ENCODE measurements at places on chromosomes 2 and 18.
A peak's percentile ranks its signal among the peaks of the same experiment; 100 is the strongest.

DNA sequence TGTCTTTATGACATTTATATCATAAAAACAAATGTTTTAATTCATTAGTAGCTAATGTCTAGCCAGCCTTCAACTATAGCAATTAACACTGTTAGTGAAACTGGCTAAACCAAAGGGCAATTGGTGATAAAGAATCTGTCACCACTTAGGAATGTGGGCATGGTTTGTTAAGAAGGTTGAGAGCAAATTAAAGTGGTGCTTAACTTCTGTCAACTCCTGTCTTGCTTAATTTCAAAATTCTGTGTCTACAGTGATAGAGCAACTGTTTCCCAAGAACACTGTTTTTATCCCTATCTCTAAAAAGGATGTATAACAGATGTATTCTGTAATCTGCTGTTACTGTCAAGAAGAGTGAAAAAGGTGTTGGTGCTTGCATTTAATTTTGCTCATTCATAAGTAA, 36.5 kb downstream of the CFAP36 start:
- DNase-seq, result peak; percentile 23

DNA sequence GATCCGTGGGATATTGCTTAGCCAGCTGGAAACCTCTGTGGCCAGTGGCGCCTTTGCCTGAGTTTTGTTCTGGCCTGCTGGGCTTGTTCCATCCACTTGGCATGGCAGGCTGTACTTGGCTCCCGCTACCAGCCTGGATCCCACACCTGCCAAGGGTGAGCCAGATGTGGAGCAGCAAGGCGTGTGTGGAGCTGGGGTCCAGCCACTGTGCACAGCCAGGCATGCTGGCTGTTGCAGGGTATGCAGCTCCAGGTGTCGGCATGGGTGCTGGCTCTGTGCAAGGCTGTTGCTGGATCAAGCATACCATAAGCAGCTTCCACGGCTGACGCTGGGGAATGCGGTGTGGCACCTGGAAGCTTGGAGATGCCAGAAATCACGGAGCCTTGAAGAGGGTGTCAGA, 34.5 kb downstream of the PTPN4 start:
- DNase-seq, result no peak

DNA sequence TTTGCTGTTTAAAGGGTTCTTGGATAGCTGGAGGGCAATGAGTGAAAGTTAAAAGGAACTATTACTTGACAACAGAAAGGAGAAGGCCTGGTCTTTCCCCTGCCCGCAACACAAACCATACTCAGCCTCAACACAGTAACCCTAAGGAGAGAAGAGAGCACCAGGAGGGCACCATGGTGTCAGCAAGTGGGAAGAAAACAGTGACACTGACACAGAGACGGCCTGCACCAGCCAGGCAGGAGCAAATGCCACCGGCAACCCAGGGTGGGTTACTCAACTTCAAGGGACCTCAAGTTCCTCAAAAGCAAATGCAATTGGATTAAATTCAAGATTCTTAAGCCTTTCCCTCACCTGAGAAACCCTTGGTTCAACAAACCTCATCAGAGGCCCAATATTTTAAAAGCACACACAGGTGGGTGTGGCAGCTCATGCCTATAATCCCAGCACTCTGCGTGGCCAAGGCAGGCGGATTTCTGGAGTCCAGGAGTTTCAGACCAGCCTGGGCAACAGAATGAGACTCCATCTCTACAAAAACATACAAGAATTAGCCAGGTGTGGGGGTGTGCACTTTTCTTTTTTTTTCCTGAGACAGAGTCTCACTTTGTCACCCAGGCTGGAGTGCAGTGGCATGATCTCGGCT, 52.3 kb downstream of the TFCP2L1 start:
- no peak for DNase-seq

GRCh38 chr18:57425096-57425495, 10.1 kb upstream of the ONECUT2 start:
- no peak for DNase-seq

- peak; percentile 44 for DNase-seq
These were observed 625 bp upstream of the NBAS start for GRCh38 chr2:15561574-15562344.

DNA sequence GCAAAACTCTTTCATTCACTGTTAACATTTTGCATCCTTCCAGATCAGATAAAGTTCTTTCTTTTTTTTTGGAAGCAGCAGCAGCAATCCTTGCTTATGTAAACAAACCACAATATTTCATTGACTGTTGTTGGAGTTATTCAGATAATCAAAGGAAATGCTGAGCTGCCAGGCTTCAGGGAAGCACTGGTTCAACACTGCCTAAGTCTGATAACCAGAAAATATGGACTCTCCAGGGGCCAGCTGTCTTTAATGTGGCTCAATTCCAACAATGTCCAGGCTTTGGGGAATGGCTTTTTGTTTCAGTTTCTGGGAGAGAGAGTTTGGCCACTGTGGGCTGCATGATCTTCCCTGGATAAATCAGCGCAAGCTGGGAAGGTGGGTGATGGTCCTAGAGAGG, 354.3 kb downstream of the AKAIN1 start:
- DNase-seq, result no peak

- DNase-seq, result peak; percentile 81
These were observed 102.8 kb downstream of the RBMS1 start for GRCh38 chr2:160390544-160391455.

GRCh38 chr2:188076149-188077056, 215.3 kb upstream of the GULP1 start:
- no peak for DNase-seq

DNA sequence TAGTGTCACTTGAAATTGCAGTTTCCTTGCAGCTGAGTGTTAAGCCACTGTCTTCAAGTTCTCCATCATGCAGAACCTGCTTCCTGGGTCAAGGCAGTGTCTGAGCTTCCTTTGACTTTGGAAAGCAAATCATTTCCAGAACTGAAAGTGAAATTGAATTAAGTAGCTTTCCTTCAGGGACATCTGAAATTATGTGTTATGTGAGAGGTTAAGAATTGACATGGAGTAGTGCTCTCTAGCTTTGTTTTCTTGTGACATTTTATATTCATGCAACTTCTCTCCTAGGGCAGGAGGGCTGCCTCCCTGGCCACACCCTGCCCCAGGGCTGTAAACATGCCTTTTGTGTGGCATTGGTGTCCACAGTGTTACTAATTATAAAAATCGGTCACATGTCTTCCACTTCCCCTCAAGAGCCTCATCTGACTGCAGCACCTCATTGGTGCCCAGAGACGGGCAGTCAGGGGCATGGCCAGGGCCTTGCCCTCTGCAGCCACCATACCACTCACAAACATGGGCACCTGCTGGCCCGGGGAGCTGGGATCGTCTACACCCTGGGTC, 14.4 kb downstream of the RAB12 start:
- no peak for DNase-seq

GRCh38 chr2:238525990-238526389, 99.3 kb downstream of the ASB1 start:
- DNase-seq, result no peak

DNA sequence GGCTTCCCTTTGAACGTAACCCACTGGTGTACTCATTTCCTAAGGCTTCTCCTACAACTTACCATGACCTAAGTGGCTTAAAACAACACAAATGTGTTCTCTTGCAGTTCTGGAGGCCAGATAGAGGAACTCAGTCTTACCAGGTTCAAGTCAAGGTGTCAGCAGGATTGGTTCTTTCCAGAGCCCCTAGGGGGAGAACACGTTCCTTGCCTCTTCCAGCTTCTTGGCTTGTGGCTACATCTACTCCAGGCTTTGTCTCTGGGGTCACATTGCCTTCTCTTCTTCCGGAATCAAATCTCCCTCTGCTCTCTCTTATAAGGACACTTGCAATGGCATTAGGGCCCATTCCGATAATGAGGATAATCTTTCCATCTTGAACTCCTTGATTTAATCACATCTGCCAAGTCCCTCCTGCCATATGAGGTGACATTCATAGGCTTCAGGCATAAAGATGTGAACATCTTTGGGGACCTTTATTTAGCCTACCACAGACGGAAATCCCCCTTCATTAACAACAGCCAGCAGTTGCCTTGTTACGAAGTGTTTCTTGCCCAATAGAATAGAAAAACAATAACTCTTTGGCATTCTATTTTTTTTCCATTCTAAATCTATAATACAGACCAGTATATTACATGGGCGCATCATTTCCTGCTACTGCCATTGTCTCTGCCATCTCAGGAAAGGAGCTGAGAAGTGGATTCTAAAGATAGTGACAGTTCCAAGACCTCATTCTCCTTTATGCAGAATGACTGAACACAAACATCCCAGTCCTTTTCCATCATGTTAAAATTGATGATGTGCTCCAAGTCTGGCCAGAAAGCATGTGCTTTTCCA, 362.0 kb downstream of the ZNF521 start:
- DNase-seq, result no peak

GRCh38 chr2:160628811-160629210, 135.2 kb upstream of the RBMS1 start:
- DNase-seq, result no peak

GRCh38 chr2:6826081-6826913, 39.4 kb downstream of the CMPK2 start:
- peak; percentile 62 for DNase-seq

GRCh38 chr2:240624011-240624949, 1.0 kb upstream of the GPR35 start:
- DNase-seq, result no peak

GRCh38 chr2:47274054-47274782, 119.1 kb upstream of the STPG4 start:
- peak; percentile 56 for DNase-seq

GRCh38 chr18:1483385-1483784, 578.7 kb downstream of the ADCYAP1 start:
- no peak for DNase-seq

DNA sequence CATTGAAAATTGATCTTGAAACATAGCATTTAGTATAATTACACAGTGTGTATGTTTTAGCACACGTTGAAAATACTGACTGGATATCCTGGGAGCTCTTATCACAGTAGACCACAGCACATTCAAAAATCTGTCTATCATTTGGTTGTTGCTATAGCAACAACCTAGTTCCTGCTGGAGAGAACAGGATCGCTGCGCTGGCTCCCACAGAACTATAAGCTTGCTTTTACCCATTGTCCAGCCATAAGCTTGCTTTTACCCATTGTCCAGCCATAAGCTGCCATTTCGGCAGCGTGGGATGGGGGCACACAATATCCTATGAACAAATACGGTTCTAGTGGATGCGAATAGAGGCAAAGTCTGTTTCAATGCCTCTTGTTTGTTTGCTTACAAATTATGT, 70.4 kb upstream of the ST6GAL2 start:
- no peak for DNase-seq

DNA sequence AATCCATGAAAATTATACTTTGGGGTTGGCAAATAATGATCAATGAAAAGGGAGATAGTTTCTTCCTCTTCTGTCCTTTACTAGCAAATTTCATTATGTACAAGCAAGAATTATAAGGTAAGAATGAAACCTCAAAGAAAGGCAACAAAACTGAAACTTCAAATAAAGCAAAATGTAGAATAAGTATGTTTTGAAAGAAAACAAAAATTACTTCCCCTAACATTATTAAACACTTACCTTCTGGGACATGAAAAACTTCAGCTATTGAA, 29.4 kb downstream of the THADA start:
- DNase-seq, result no peak

DNA sequence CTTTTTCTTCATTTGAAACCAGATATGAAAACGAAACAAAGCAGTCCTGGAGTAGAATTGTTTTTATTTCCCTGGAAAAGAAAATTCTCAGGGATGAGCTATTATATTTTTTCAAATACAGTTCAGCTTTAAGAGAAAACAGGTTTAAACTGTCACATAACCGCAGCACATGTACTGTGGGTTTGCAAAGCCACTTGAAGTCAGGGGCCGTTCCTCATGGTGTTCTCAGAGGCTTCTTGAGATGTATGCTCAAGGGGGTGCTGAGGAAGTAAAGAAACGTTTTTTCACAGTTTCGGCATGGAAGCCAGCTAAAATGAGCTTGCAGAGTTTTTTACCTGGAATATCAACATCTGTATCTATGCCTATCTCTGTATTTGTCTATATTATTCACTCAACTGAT, 225.3 kb downstream of the MC4R start:
- no peak for DNase-seq

- no peak for DNase-seq
These were observed 665.6 kb upstream of the KLHL29 start for GRCh38 chr2:22719396-22719795.

DNA sequence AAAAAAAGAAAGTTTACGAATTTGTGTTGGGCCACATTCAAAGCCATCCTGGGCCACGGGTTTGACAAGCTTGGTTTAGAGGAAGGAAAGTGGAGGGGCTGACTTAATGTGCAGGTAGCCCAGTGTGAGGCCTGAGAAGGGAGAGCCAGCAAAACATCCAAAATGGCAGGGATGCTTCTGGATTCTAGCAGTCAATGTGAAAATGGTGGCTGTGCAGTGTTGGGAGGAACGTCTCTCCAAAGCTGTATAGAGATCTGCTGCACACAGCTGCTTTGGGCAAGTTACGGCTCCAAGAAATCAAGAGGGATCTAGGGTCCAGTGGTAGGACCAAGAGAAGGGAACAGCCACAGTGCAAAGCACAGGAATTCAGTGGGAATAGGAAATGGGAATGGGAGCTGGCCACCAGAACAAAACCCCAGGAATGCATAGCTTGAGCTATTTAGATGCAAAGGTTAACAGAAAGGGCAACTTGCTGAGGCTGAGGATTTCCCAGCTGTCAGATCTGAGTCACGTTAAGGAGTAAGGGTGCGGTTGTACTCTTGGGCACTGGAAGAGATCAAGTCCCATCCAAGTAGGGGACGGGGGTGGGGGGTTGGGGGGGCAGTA, 70.6 kb downstream of the B3GNT2 start:
- peak; percentile 81 for DNase-seq

GRCh38 chr18:60421356-60422118, 49.0 kb upstream of the MC4R start:
- no peak for DNase-seq

DNA sequence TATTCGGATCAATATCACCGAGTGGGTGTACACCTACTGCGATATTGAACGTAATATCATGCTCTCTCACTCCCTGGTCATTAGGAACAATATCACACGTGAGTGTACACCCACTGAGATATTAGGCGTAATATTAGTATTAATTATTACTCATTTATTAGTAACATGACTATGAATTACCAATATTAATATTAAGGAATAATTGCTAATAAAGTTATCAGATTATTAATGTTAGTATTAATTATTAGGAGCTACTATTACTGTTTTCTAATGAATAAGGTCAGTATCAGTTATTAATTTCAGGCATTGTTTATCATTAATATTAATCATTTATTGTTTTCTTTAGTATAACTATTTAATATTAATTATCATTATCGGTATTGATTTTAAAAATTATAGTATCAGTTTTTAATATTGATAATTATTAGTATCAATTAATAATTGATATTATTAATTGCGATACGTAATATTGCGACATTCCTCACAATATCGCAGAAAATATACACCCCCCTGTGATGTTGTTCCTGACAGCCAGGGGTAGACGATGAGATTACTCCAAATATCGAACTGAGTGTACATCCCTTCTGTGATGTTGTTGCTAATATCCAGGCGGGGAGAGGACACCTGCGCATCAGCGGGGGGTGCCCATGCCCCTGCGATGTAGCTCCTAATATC, 84.2 kb downstream of the DAPL1 start:
- no peak for DNase-seq

Data from ELR (cell line).